Activated CD4-positive, CD25-positive, alpha-beta regulatory T cell treated with anti-CD3 and anti-CD28 coated beads, Interleukin-2, amount 50 U/mL, for 16 hours (primary cell): ENCODE measurements at places on chromosomes 5 and 9.

DNA sequence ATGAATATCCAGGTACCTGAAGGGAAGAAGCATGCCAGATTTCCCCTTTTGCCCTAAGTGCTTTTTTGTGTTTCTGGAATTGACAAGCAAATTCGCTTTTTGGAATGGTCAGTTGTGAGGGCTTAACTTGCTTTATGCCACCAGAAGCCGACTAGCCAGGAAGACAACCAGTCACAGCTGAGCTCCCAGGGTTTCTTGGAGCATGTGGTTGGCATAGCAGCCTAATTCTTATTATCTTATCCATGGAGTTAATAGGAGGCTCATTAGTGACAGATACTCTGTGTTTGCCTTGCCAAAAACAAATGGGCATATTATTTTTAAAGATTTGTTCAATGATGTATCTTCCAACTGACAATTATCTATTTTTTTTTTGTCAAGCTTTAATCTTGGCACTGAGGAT lies 500.7 kb downstream of the PTPRD start:
- no peak for DNase-seq

DNA sequence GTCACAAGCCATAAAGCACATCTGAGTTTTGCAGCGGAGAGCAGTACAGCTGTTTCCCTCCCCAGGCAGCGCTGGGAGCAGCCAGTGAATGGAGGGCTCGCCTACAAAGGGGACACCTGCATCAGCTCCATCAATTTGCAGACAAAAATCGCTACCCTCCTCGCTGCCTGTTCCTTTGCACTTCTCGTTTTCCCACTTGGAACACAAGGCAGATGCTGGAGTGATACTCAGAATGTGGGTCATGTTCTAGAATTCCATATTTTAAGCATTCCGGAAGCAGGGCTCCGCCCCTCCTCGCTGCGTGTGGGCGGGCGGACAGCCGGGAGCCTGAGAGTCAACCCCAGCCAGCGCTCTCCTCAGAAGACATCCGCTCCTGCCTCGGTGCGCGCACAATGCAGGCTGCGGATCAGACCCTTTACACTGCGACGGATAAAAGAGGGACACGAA lies 92.1 kb downstream of the LMNB1 start:
- no peak for DNase-seq

DNA sequence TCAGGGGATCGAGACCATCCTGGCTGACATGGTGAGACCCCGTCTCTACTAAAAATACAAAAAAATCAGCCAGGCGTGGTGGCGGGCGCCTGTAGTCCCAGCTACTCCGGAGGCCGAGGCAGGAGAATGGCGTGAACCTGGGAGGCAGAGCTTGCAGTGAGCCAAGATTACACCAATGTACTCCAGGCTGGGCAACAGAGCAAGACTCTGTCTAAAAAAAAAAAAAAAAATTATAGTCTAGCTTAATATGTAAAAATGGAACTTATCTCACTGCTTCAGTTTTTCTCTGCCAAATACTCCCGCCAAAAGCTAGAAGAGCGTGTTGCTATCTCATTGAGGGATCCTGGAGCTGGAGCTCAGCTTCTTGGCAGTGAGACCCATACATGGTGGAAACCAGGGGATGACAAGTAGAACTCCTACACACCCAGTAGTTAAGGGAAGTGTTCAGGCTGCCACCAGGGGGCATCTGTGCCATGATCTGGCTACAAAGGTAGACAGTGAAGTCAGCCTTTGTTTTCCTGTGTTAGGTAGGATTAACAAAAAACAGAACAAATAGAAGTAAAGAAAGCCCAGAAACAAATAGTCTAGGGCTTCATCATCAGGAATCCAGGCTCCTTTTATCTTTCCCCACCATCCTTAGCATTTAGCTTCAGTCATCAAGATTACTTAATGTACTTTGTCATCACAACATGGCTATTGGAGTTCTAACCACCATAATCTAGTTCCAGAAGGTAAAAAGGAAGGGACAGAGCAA lies 33.6 kb upstream of the GLIPR2 start:
- peak; percentile 79 for DNase-seq

DNA sequence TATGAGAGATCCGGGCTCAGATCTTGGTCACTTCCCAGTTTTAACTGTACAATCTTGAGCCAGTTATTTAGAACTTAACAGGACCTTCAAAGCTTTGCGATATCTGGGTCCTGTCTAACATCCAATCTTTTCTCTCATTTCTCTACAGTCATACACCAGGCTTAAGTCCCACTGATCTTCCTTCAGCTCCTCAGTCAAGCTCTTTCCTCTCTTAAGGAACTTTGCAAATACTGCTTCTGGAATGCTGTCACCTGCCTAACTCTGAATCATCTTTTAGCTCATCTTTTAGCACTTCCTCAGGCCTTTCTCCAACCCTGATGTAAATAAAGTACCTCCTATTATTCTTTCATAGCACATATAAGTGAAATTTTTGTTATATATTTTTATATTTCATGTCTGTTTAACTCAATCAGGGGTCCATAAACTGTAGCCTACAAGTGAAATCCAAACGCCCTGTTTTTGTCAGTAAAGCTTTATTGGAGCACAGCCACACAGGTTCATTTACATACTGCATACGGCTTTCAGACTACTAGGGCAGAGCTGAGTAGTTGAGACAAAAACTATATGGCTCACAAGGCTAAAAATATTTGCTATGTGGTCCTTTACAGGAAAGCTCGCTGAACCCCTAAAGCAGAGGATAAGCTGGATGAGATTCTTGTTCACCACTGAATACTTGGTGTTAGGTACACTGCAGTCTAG lies 63.5 kb downstream of the MEF2C start:
- DNase-seq, result no peak

- no peak for DNase-seq
Observed at GRCh38 chr5:42360056-42360455, 63.2 kb upstream of the GHR start.

DNA sequence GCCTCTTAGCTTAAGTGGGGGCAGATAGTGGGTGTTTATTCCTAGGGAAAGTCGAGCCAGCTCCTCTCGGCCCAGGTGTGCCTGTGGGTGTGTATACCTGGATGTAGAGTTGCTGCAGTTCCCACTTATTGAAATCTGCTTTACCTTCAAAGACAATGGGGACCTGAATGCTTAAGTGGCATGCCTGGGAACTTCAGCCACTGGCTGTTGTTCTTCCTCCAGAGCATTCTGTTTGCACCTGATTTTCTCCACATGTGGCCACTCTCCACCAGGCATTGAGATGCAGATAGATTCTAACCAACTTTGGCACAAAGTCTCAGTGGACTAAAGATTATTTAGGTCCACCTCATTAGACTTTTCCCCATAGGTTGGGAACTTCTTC lies 186.8 kb downstream of the ZNF462 start:
- DNase-seq, result no peak

DNA sequence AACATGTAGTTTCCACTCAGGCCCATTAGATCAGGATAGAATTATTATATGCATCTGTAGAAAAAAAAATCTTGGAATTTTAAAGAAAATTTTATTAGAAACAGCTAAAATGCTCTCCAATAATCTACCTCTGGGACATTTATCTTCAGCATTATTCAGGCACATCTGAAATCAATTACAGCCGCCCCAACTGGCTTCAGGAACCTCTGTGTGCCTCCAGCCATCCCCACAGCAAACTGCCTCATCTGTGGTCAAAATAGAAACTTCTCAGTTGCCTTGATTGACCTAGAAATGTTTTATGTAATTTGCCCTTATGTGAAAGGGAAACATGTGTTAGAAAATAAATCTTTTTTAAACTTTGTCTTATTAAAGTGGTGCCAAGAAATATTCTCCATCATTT lies 120.1 kb upstream of the LPAR1 start:
- no peak for DNase-seq

DNA sequence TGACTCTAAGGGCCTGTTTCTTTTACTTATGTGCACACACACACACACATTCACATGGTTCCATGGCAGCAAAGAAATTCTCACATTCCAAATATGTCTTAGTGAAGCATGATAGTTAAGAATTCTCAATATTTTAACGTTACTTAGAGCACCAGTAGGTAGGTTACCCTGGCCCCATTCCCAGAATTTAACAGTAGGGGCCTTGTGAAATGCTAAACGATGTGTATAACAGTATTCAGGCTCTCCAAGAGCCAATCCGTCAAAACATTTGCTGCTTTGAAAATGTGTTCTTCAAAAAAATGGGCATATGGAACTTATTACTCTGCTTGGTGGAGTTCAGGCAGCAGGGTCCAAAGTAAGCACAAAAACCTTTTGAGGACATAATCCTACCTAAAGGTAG lies 93.7 kb upstream of the DAB2 start:
- no peak for DNase-seq

DNA sequence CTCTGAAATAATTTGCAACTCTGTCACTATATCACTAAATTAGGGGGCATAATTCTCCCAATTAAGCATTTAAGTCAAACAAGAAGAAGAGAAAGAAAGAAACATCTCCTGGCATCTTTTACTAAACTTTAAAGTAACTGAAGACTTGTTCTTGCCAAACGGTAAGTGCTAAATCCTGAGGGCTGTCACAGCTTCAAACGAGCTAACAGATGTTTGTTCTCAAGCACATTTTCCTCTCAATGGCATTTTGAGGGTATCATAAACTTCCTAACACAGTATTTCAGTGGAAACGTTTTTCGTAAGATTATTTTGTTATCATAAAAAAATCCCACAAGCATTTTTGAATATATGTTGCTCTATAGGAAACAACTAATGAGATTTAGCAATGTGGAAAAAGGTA lies 169.5 kb upstream of the TAS2R1 start:
- no peak for DNase-seq

DNA sequence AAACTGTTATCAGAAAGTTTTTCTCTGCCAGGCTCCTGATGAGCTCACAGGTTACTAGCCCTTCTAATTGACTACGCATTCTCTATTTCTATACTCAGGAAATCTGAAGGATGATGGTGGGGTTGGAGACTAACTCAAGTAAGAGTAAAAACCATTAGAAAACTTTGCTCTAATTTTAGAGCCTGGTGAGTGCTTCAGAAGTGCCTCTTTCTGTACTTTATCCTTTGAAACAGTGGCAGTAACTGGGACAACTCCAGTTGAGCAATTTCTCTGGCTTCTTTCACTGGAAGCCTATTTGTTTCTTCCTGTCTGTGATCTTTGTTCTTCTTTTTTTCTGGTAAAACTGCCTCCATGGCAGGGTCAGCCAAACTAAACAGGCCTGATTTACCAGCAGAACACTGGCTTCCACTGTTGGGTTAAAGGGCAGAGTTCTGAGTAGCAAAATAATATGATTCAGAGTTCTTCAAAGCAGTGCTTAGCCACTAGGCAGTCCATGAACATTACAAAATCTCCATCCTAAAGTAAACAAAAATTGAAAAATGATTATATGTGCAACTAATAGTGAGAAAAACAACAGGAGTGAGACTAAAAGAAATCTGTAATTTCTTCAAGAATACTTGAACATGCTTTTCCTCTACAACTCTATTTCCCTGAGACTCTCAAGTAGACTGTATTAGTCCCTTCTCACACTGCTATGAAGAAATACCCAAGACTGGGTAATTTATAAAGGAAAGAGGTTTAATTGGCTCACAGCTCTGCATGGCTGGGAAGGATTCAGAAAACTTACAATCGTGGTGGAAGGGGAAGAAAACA lies 79.8 kb downstream of the MROH2B start:
- DNase-seq, result no peak

DNA sequence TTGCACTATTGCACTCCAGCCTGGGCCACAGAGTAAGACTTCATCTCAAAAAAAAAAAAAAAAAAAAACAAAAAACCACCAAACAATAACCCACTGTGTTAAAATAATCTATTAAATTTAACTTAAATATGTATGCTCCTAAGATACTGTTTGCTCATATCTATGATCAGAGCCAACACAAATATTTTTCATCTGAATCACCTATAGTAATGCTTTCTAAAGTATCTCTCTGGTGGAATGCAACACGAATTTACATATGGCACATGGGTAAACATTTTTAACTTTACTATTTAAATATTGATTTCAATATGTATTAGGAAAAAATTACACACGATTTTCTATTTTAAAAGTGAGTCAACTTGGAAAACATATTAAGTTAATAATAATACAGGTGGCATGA lies 196.4 kb downstream of the RFX3 start:
- DNase-seq, result no peak

- no peak for DNase-seq
Observed at GRCh38 chr9:89149726-89150125, 28.9 kb downstream of the SHC3 start.

GRCh38 chr5:139410121-139410992 lies 6.5 kb upstream of the SPATA24 start:
- DNase-seq, result no peak

- no peak for DNase-seq
Observed at GRCh38 chr5:174284873-174285272, 239.4 kb downstream of the NSG2 start.

DNA sequence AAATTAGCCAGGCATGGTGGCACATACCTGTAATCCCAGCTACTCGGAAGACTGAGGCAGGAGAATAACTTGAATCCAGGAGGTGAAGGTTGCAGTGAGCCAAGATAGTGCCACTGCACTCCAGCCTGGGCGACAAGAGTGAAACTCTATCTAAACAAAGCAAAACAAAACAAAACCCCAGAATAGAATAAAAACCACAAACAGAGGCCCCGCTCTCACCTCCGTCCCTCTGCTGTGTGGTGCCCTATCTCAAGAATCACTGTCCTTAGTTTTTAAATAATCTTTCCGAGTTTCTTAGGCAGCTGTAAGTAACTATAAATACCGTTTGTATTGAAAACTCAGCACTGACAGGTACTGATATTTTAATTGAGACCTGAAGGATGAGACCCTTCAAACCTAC lies 42.7 kb upstream of the IER5L start:
- no peak for DNase-seq

DNA sequence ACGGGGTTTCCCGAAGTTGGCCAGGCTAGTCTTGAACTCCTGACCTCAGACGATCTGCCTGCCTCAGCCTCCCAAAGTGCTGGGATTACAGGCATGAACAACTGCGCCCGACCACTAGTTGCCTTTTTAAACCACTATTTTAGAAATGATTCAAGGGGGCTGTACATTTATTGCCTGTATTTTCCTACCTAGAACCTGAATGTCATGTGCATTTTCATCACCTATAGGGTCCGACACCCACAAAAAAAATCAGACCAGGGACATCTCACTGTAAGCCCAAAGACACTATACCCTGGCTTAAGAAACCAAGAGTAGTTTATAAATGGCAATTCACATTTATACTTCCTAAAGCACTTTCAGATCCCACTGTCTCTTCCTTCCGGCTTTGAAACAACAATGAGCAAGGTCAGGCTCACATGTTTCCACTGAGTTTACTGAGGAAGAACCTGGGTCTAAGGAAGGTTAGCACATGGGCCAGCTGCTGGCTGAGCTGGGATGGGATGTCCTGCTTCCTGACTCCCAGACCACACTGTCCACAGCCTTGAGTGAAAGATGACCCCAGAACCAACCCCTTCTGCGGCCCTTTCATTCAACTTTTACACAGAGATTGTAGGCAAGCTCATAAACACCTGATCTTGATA lies 87.3 kb downstream of the SERINC5 start:
- DNase-seq, result no peak

GRCh38 chr9:94995048-94995693 lies 268.7 kb downstream of the AOPEP start:
- DNase-seq, result no peak

- peak; percentile 39 for DNase-seq
Observed at GRCh38 chr5:1386274-1386717, 41.4 kb upstream of the CLPTM1L start.

- no peak for DNase-seq
Observed at GRCh38 chr9:116370556-116370955, 217.0 kb downstream of the PAPPA start.
